ENCODE measurements at places on chromosomes 12 and 14.

GRCh38 chr12:77835969-77836368, 5.3 kb downstream of the NAV3 start:
- no peak for DNase-seq

DNA sequence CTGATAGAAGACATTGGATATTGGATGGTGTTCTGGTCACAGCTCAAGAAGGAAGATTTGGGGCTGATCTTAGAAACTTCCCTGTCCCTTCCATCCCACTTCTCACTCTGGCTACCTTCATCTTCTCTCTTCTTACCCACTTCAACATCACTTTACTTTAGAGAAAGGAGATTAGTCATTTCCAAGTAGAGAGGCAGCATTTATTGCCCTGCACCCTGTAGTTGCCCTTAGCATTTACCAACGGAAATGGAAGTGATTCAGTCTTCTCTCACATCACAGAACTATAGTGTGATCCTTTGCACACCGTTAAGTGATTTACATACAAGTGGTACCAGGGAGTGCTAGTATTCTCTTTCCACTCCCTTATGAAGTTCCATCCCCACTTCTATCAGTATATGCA, 52.4 kb downstream of the PHLDA1 start:
- DNase-seq, result peak; percentile 6

- DNase-seq, result no peak
Observed at GRCh38 chr12:57151741-57152630, 4.6 kb upstream of the LRP1-AS start.

DNA sequence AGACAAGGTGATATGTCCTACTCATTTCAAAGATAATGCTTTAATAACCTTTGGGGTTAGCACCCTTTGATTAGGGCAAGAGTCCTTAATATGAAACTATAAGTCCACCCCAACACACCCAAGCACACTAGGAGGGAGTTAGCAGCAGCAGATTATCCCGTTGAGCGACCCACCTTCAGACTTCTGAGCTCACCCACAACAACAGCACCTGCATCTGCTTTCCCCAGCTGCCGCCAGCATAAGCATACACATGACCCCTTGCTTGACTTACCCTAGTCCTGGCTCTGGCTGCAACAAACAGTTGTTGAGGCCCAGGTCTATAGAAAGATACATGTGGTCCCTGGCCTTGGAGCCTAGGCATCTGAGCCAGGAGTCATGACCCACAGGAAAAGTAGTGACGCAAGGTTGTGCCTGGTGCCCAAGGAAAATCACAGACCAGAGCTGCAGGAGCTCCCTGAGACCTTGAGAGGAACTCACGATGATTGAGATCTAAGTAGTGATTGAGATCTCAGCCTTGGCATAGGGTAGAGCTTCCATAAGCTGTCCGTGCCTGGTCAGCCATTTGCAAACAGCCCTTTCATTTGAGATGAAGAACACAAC, 19.0 kb downstream of the ZDHHC22 start:
- no peak for DNase-seq

GRCh38 chr12:132807295-132808092, 21.2 kb downstream of the GOLGA3 start:
- no peak for DNase-seq

DNA sequence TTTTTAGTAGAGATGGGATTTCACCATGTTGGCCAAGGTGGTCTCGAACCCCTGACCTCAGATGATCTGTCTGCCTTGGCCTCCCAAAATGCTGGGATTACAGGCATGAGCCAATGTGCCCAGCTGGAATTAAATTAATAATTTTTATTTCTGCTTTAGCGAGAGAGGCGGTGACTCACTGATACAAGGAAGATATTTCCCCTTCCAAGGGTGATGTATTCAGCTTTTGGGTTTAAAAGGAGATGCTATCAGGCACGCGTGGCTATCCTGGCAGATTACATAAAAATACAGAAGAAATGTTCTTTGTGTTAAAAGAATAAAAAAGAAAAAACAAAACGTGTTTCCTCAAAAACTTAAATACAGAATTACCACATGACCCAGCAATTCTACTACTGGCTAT, 12.4 kb upstream of the P2RX7 start:
- DNase-seq, result no peak

- DNase-seq, result no peak
Observed at GRCh38 chr14:50688875-50689274, 20.8 kb upstream of the SAV1 start.

DNA sequence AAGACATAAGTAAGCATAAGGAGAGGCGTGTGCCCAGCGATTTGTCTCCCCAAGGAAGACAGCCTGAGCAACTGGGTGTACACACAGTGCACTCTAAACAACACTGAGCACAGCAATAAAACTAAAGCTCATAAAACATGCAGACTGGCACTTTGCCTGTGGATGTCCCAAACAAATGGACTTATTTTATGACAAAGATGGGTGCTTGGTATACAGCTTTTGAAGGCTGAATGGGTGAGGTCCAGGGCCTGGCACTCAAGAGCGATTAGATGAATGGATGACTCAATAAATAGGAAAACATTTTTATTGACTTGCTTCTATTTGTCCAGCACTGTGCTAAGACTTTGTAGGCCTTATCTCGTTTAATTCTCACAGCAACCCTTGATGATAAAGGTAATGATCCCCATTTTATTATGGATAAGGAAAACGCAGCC, 28.5 kb downstream of the LGMN start:
- DNase-seq, result no peak

DNA sequence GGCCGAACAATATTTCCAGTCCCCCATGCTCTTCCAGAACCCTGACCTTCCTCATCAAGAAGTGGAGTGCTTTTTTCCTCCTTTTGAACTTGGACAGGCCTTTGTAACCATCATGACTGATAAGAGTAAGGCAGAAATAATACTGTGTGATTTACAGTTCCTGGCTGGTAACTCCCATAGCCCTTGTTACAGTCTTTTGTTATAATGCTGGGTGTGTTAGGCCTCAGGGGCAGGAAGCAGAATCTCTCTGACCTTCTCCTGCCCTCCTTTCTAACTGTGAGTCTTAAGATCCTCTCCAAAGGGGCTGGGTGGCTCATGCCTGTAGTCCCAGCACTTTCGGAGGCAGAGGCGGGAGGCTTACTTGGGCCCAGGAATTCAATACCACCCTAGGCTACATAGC, 59.5 kb downstream of the BCAT1 start:
- no peak for DNase-seq

- DNase-seq, result no peak
Observed at GRCh38 chr14:29755311-29756018, 172.2 kb downstream of the PRKD1 start.

DNA sequence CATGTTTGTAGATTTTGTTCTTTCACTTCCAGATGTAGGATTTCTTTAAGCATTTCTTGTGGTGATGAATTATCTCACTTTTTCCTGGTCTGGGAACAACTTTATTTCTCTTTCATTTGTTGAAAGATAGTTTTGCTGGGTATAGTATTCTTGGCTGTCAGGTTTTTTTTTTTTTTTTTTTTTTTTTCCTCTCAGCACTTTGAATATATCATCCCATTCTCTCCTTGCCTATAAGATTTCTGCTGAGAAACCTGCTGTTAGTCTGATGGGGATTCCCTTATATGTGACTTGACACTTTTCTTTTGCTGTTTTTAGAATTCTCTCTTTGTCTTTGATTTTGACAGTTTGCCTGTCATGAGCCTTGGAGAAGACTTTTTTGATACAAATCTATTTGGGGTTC, 30.5 kb downstream of the SMCO2 start:
- DNase-seq, result no peak

- DNase-seq, result no peak
Observed at GRCh38 chr12:54680374-54680773, 32.2 kb upstream of the DCD start.

- DNase-seq, result no peak
Observed at GRCh38 chr14:61528591-61529021, 166.7 kb upstream of the HIF1A start.

GRCh38 chr14:70032447-70032846, 153.2 kb downstream of the SMOC1 start:
- DNase-seq, result no peak

DNA sequence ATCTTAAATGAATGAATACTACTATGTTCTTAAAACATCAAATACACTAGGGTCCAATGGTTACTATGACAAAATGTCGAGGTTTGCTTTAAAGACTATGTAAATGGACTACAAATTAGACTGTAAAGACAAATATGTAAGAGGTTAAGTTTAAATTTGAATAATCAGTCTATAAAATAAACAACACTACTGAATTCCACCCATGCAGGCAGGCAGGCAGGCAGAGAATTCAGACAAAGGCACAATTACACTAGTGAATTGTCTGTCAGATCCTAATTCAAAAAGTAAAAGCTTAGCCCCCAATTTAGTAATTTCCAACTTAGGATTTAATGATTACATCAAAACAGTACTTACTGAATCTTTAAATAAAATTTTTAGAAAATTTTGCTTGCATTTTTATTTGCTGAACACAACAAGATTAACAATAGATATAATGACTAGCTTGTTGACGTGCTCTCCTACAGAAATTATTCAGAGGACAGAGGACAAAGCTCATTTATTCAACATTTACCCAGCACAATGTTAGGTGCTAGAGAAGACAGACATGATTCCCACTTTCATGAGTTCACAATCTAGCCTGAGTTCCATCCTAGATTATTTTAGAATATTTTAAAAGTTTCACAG, 97.4 kb downstream of the CDK17 start:
- no peak for DNase-seq

DNA sequence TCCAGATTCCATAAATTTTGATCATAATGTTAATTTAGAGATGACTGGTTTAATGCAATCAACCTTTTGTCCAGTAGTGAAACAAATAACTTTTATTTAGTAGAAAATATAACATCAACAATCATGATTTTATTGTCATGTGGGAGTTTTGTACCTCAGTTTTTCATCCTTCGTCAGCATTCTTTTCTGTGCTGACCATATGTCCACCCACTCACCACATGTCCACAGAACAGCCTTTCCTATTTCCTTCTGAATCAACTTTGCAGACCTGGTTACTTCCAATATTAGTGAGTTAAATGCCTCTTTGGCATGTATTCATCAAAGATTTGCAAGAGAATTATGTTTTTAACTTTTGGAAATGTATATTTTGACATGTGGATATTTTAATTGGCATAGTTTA, 36.8 kb upstream of the CNTN1 start:
- DNase-seq, result no peak

GRCh38 chr12:13178568-13179210, 17.8 kb upstream of the EMP1 start:
- no peak for DNase-seq

- no peak for DNase-seq
Observed at GRCh38 chr14:79661752-79662151, 549.6 kb downstream of the DIO2 start.

GRCh38 chr14:94332587-94332986, 9.5 kb upstream of the SERPINA6 start:
- DNase-seq, result no peak

GRCh38 chr14:97975962-97976361, 1178.8 kb downstream of the VRK1 start:
- no peak for DNase-seq

- DNase-seq, result no peak
Observed at GRCh38 chr12:120019197-120019596, 30.2 kb downstream of the BICDL1 start.

DNA sequence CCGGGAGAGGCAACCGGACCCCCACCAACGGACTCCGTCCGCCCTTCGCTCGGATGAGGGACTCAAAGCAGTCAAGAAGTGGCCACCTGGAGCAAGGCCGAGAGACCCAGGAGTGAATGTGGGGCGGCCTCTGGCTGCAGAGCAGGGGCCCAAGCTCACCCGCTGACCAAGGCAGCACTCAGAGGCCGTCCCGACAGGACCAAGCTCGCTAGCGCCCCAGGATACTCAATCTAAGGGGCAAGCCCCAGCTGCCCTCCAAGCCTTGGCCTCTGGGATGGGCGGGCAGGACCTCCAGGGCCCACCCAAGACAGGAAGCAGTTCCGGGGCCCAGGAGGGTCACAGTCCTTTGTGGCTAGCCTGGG, 936 bp downstream of the AKT1 start:
- DNase-seq, result no peak

DNA sequence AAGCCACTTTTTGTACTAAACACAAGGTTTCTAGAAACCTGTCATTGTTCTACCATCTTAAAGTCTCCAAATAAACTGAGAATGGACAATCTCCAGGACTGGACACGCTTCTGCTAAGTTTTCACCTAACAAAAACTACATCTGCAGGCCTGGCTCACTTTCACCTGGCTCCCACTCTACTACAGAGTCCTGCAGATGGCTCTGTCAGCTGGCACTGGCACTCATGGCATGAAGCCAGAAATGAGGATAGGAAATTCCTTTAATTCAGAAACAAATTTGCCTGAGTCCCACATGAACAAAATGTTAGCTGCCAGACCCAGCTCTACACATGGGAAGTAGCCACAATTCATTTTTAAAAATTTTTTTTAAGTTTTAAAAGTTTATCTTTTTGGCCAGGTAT, 42.1 kb downstream of the STXBP6 start:
- no peak for DNase-seq

- no peak for DNase-seq
Observed at GRCh38 chr12:122949405-122949804, 16.9 kb downstream of the ABCB9 start.

DNA sequence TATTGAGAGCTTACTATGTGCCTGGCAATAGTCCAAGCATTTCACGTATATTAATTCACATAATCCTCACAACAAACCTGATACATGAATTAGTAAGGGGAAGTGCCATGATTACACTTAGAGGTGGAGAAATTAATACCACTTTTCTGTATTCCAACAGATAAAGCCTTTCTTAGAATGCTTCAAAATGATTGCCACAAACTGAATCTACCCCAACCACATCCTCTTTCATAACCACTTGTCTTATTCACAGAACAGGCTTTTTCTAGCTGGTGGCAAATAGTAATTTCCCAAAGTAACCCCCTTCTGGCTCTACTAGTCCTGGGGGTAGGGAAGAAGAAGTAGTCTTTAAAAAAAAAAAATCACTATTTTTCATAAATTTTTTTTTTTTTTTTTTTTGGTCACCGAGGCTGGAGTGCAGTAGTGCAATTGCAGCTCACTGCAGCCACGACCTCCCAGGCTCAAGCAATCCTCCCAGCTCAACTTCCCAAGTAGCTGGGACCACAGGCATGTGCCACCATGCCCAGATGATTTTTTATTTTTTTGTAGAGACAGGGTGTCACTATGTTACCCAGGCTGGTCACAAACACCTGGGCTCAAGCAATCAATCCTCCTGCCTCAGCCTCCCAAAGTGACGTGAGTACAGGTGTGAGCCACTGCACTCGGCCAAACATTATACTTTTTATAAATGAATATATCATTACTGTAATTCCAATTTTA, 59.0 kb upstream of the ARID2 start:
- no peak for DNase-seq

GRCh38 chr14:100405760-100406455, 82.8 kb downstream of the SLC25A47 start:
- no peak for DNase-seq

DNA sequence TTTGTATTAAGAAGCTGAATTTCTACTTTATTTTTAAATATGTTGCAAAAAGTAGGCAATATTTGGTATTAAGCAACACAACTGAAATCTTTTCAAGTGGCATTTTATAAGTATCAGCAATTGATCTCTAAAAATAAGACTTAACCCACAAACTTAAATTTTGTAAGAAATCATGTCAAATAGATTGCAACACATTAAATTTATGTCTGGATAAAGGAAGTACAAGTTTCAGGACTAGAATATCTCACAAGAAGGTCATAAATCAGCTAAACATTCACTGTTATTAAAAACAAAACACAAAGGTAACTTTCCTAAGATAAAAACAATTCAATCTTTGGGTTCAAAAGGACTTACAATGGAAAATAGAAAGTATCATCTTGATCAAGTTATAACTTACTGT, 32.8 kb downstream of the CPNE8 start:
- DNase-seq, result no peak
